ENCODE measurements at places on chromosomes 1 and 21.

GRCh38 chr21:33245289-33245918 lies 15.7 kb downstream of the IFNAR2 start:
- no peak for DNase-seq

- DNase-seq: peak; percentile 69
These were observed 25.9 kb downstream of the EPHX1 start for GRCh38 chr1:225835856-225836255.

DNA sequence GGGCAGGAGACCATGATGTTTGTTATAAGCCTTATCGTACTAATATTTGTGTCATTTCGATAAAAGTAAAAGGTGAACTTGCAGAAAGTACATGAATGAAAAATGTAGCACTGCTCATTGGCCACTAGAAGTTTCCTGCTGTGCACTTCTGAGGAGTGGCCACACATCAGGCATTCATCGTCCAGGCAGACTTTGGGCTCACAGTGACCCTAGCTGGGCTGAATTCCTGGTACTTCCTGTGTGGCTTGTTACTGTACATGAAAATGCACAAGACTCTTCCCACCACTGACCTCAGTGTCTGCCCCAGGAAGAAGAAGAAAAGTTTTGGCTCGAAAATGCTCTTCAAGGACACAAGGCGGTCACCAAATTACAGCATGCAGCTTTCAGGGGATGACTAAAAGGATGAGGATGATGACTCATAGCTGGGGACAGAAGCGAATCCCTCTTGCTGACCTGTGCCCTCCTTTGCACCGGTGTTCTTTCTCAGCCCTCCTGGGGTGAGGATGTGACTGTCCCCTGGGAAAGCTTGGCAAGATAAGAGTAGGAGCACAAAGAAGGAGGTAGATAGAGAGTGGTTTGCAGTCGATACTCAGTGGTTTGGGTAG lies 252.4 kb upstream of the KAZN start:
- peak; percentile 58 for DNase-seq

DNA sequence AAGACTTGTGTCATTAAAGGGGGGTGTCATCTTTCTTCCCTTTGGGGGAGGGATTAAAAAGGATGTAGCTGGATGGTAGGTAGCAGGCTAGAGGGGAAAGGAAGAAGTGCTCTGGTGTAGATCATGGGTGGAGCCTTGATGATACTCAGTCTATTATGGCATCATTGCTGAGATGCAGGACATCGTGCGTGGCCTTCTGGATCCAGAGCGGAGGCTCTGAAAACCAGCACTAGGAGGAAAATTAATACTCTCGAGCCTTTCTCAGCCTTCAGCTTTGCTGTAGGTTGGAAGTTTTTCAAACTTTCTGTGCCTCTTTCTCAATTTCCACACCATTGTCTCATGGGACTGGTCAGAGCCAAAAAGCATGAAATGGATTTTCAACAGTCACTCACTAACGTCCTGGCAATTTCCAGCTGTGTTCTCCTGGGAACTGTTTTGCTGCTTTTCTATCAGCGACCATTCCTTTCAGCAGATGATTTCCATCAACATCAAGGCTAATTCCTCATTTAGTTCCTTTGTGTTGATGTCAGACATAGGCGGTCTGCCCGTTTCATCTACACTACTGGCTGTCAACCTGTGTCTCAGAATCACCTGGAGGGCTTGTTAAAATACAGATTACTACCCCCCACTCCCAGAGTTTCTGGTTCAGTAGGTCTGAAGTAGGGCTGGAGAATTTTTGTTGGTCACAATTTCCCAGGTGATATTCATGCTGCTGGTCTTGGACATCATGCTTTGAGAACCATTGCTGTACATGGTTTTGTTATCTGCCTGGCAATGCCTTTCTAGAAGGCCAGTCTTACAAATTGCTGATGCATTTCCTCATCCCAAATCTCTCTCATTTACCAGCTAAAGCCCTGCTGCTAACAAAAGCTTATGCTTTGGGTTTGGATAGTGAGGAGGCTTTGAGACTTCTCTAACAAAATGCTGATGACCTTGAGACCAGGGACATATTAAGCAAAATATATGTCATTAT lies 7.7 kb downstream of the CACNA1E start:
- DNase-seq: peak; percentile 38

DNA sequence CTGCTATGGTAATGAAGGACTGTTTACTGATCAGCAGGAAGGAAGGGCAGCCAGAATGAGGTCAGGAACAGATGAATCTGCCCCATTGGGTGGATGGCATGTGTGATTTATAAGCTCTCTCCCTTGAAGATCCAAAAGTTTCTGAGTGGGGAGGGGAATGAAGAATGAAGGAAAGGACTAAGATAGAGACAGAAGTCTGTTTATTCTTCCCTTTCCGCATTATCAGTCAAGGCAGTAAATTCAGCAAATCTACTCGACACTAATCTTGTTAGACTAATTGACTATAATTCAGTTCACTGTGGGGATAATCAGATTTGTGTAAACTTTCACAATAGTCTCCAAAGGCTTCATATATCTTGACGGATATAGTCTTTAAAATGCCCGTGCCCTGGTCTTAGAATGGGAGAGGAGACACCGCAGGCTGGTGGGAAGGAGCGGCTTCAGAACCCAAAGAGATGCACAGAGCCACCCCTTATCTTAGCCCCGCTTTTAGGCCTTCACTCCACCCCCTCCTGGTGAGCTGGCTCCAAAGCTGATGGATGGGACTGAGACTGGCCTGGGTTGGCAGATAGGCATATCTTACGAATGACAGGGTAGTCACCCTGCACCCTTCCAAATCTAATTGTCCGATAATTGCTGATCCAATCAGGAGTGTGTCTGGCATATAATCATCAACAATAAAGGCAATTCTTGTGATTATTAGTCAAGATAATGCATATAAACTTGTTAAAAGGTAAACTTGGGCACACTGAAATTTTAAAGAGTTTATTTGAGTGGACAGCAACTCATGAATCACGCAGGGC lies 76.0 kb upstream of the PPM1J start:
- no peak for DNase-seq

DNA sequence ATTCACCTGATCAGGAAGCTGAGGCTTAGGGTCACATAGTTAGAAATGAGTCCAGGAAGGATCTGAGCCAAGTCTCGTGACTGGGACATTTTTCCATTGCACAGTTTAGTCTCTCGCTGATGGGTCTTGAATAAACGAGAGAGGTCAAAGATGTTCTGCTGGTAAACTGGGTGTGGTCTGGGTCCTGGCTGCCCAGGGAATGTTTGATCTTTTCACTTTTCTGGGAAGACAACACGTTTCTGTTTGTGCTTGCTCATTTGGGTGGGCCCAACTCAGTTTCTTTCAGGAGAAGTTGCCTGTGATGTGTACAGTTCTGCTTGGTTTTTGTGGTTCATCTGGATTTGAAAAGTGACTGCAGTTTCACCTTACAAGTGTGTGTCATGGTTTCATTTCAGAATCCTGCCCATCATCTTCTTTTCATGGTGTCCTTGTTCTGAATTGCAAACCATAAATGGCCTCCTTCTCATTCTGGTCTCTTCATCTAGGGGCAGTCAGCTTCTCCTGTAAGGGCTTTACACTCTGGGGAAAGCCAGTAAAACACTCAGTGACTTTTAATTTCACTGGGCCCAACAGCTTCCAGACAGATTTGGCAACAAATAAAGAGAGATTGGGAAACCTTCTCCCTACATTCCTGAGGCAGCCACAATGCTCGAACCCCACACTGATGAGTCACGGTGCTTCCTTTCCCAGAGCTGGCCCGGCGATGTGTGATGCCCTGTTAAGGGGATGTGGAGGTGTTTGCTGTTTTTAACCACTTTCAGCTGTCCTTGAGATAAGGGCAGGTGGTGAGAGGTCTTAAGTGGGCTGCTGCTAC lies 7.2 kb upstream of the TACSTD2 start:
- DNase-seq: no peak

DNA sequence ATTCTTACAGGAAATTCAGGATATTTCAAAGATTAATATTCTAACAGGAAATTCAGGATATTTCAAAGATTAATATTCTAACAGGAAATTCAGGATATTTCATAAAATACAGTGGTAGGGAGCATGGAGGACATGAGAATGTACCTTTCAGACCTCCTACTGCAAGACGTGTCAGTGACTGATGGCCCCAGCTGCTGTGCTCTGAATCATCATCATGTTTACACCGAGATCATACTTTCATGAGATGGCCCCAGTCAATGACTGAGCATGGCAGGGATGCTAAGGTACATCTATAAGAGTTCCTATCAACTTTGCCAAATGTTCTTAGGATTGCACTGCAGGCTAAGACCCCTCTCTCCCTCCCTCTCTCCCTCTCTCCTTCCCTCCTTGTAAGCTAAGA lies 69.0 kb downstream of the HFM1 start:
- no peak for DNase-seq

DNA sequence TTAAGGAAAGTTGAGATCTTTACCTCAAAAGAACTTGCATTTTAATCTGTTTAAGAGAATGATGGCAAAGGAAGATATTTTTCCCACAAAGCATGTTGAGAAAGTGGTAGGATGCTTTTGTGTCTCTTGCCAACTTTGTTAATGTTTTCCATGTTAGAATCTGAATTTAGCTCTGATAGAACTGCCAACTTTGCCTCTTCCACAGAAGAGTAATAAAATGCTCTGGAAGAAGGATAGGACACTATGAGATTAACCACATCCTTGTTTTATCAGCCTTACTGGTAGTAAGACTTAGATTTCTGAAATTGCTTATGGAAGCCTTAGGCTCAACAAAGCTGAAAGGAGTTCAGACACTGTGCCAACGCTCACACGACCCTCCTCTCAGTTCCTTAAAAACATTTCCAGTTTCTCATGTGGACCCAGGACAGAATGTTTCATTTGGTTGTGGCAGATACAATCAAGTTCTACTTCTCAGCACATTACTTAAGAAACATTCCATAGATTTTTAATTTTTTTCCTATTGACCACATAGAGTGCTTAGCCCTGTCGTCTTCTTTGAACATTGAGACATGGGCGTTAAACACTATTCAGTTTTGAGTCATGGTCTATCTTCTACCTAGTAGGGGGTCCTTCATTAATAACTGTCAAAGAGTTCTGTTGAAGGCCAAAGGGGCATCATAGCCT lies 59.0 kb downstream of the MTR start:
- no peak for DNase-seq

- DNase-seq: peak; percentile 52
These were observed 90.0 kb downstream of the URB2 start for GRCh38 chr1:229716069-229716468.

- DNase-seq: no peak
These were observed 659.9 kb upstream of the RGS18 start for GRCh38 chr1:191498318-191498717.

GRCh38 chr1:115089420-115090185 lies at the start of gene TSPAN2:
Gene TSPAN2, minus strand, starts transcription at chr1:115089503. Its CDS starts 71 bp downstream, at chr1:115089432.
- DNase-seq: peak; percentile 64

DNA sequence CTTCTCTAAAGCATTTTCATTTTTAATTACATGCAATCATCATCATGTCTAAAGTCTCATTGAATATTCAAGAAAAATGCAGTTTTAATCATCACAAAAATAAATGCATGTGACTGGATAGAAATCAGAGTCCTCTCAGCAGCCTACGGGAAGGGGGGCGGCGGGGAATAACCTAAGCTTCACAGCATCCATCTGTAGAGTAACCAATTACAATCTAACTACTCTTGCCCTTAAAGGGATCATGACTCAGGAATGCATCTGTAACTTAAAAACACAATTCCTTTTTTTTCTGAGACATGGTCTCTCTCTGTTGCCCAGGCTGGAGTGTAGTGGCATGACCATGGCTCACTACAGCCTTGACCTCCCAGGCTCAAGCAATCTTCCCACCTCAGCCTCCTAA lies 22.6 kb downstream of the MTF1 start:
- DNase-seq: no peak

DNA sequence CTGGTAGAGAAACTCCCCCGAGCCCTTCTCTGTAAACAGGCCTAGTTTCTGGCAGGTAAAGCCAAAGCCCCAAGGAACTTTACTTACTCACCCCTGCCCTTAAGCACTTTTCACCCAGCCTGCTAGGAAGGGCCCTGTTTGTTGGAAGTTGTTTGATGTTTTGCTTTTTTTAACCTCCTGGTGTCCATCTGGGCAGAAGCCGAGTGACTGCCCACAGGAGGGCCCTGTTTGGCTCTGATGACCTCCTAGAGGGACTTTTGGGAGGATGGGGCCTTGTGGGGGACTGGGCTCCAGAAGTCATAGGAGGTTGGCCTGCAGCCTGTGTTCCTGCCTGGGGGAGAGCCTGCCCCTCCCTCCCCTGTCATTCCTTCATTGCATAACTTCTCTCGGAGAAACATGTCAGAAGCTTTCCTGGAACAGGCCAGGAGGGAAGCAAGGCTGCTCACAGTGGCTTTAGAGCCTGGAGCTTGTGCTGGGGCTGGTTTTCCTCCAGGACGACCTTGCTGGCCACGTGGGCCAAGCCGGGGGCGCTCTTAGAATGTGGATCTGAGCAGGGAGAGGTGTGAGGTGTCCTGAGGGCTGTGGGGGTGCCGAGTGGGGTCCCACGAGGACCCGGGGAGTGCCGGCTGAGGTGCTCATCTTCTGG lies 33.9 kb downstream of the COQ8A start:
- no peak for DNase-seq

DNA sequence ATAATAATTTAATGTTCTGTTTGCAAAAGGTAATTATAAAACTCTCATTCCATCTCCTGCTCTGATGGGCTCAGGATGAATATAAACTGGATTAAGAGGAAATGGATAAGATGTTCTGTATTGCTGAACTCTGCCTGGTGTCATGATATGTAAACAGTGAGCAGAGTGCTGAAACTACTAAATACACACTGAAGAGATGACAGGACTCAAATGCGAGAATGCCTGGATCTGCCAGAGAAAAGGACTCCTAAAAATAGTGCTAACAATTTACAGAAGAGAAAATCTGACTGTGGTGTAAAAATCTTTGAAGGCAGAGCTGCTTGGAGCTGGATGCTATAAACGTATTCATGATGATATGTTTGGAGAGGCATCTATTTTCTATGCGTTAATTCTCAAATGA lies 303.2 kb downstream of the RWDD3 start:
- DNase-seq: no peak

DNA sequence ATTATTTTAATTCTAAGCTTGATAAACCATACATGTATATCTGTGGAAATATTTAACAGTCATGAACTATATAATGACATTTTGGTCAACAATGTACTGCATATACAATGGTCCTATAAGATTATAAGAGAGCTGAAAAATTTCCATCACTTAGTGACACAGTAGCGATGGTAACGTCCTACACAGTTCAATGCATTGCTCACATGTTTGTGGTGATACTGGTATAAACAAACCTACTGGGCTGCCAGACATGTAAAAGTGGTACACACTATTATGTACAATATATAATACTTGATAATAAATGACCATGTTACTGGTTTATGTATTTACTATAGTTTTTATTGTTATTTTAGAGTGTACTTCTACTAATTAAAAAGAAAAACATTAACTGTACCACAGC lies 841.9 kb downstream of the LTN1 start:
- DNase-seq: no peak

GRCh38 chr1:47997289-47998200 lies at the start of gene TRABD2B:
Gene TRABD2B, minus strand, starts transcription at chr1:47997385.
- DNase-seq: peak; percentile 90

DNA sequence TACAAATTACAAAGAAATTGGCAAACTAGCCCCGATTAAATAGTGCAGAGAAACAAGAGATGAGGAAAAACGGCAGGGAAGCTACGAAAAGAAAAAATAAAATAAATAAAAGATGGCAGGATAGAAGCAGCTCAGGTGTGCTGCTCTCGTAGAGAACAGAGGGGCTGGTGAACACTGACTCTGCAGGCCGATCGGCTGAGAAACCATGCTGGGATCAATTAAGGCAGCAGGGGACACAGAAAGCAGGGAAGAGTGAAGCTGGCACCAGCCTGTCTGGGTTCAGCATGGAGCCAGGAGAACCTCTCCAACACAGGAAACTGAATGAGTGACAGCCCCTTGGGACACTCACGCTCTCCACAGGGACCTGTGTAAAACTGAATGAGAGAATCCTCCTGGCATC lies 39.5 kb upstream of the TMPRSS15 start:
- DNase-seq: no peak
